ENCODE measurements at places on chromosomes 16 and 17.

DNA sequence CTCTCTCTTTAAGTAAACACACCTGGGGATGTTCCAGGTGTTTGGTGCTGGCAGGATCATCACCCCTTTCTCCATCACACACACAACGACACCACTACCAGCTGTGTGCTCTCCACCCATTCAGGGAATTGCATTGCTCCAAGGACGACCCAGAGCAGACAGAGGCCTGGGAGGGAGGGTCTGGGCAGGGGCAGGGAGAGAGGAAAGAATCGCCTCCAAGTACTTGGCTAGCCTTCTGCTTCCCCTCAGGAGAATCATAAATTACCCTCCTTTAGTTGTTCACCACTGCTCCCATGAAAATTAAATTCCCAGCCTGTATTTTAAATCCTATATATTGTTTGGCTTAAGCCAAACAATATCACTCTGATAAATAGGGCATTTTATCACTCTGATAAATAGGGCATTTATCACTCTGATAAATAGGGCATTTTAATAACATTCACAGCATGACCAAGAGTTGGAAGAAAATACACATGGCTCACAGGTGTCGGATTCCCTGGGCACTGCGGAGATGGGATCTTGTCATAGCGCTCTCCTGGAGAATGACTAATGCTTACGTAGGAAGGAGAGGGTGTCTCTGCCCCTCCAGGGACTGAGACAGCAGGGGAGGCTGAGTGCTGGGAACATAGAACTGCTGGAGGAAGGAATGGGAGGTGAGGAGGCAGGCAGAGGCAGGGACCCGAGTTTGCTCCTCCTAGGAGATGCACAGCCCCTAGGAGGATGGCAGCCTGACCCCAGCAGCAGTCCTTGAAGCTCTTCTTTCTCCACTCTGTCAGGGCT, 673.6 kb downstream of the HS3ST4 start:
- DNase-seq, result no peak

DNA sequence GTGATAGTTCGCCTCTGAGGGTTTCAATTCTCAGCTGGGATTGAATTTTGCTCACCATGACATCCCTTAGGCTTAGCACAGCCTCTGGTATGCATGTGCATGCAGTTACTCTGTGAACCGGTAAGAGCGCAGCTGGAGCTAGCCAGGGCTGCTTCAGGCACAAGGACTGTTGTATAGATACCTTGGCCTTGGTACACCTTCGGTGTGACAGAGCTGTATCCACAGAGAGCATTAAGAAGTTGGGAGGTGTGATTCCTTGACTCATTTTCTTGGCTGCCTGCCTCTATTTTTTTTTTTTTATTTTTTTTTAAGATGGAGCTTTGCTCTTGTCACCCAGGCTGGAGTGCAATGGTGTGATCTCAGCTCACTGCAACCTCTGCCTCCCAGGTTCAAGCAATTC, 2.2 kb upstream of the NUTF2 start:
- DNase-seq, result no peak

DNA sequence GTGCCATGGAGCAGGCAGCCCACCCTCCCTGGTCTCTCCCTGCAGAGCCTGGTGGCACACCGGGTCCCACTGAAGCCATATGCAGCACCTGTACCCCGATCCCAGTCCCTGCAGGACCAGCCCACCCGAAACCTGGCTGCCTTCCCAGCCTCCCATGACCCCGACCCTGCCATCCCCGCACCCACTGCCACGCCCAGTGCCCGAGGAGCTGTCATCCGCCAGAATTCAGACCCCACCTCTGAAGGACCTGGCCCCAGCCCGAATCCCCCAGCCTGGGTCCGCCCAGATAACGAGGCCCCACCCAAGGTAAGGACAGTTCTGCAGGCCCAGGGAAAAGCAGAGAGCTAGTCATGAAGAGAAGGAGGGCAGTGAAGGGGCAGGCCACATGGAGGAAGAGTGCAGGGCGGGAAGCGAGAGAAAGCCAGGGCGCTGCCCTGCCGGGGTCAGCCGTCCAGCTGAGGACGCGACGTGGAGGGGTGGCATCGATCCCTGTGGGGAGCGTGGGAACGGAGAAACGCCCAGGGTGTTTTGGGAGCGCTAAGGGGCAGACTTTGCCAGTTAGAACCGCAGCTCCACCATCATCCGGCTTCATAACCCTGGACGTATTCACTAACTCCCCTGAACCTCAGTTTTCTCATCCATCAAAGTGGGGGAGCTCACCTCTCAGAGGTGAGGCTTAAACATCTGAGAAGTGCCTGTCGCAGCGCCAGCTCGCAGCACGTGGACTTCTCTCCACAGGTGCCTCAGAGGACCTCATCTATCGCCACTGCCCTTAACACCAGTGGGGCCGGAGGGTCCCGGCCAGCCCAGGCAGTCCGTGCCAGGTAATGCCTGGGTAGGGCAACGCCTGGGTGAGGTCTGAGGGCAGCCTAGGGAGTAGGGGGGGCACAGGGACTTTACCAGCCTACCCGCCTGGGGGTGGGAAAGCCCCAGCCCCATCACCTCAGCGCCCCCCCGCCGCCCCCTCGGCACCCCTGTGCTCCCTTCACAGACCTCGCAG, 7.6 kb upstream of the C17orf107 start:
- no peak for DNase-seq

DNA sequence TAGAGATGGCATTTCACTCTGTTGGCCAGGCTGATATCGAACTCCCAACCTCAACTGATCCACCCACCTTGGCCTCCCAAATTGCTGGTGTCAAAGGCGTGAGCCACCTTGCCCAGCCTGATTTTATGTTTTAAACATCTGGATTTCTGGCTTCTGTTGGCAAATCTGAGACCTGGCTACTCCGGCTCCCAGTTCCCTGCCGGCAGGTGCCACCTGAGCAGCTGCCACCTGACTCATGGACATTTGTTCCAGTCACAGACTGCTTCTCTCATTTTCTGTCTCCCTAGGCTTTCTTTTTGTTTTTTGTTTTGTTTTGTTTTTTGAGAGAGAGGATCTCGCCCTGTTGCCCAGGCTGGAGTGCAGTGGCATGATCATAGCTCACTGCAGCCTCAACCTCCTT, 9.6 kb downstream of the PMM2 start:
- DNase-seq, result no peak

- no peak for DNase-seq
Observed at GRCh38 chr17:80287038-80287437, 26.4 kb downstream of the RNF213 start.

GRCh38 chr16:79806757-79807156, 206.2 kb upstream of the MAF start:
- DNase-seq, result no peak

- DNase-seq, result no peak
Observed at GRCh38 chr16:27401768-27402568, at the start of gene IL21R. TSS of gene IL21R (plus strand) at chr16:27402174. CDS start at chr16:27430072, 27,898 bp downstream.

DNA sequence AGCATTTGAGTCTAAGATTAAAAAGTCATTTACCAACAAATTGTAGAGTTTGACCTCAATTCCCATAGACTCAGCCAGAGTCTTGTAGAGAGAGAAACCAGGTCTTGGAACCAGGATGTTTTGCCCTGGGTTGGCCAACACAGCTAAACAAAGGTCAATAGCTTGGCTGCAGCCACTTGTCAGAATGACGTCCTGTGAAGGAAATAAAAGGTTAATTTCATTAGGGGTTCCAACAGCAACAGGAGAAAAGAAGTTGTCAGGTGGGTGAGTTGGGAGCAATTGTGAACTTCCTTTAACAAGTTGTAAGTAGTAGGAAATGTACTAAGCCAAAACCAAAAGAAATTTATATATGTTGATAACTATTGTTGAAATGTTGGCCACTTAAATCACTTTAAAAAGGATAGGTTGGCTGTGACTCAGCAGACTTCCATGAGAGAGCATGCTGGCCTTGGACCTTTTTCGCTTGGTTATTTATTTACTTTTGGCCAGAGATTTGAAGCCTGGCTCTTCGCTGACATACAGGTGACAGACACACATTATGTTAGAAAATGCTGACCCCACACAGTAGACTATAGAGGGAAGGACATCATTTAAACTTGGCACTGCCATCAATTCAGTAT, 4.3 kb downstream of the TAT start:
- DNase-seq, result no peak

DNA sequence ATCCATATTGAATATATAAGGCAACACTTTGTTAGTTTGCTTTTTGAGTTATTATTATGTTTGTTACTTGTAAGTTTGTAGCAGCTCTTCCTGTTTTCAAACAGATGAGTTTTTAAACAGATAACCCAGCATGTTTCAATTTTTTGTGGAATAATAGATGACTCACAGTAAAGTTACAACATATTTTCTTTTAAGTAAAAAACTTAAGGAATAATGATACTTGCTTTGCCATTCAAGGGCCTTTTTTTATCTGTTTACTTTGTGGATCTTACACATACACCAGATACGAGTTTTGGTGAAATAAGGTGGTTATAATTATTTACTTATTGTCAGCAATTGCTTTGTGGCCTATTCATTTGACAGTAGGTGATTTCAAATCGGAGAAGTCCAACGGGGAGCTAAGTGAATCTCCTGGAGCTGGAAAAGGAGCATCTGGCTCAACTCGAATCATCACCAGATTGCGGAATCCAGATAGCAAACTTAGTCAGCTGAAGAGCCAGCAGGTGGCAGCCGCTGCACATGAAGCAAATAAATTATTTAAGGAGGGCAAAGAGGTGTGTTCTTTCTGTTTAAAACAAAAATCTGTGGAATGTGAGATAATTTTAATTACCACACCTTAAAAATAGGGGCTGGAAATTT, 66.3 kb downstream of the BPTF start:
- DNase-seq, result no peak

GRCh38 chr17:76051561-76051960, 20.8 kb downstream of the SRP68 start:
- no peak for DNase-seq

- DNase-seq, result no peak
Observed at GRCh38 chr17:69175625-69176456, 34.1 kb upstream of the ABCA6 start.

- DNase-seq, result peak; percentile 54
Observed at GRCh38 chr16:10080051-10080772, 102.0 kb downstream of the GRIN2A start.

- no peak for DNase-seq
Observed at GRCh38 chr17:52138350-52138749, 20.2 kb downstream of the CA10 start.

GRCh38 chr16:84467256-84467655, 37.2 kb downstream of the MEAK7 start:
- no peak for DNase-seq

DNA sequence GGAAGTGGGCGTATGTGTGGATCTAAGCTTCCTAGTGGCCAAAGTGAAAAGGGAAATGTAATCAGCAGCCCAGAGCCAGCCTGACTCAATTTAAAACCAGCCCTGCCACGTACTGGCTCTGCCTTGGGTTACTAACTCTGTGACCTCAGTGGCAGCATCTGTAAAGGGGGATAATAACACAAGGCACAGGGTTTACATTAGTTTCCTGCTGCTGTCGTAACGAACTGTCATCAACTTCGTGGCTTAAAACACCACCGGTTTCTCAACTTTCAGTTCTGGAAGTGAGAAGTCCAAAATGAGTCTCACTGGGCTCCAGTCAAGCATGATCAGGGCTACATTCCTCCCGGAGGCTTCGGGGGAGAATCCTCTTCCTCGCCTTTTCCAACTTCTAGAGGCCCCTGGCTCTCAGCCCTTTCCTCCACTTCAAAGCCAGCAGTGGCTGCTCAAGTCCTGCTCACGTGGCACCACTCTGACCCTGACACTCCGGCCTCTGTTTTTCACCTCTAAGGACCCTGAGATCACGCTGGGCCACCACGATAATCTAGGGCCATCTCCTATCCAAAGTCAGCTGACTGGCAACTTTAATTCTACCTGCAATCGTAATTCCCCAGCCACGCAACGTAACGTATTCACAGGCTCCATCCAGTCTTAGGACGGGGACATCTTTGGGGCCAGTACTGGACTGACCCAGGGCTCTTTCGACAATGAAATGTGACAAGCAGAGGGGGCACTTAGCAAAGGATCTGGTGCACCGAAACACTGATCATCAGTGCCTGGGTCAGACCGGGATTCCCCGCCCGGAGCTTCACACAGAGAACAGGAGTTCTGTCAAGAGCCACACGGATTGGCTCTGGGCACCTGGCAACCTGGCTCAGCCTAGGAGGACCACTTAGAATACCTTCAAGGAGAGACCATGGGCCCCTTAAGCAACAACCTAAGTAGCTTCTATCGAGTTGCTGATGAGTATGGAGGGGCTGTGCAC, 14.5 kb downstream of the TMC6 start:
- DNase-seq, result no peak

DNA sequence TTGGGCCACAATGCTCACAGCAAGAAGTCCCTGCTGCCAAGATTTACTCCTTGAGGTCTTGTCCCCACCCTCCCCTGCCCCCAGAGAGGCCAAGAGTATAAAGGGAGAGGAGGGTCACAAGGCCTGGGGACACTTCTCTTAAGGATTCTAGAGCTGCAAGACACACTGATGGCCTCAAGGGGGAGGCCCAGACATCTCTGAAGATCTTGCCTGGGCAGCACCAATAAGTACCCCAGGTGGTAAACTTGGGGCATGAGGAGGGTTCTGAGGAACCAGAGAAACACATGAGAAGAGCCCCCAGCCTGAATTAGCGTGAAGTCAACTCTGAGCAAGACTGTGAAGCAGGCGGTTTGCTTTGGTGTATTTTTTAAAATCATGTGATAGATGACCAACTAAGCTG, 26.8 kb upstream of the MTMR4 start:
- no peak for DNase-seq

DNA sequence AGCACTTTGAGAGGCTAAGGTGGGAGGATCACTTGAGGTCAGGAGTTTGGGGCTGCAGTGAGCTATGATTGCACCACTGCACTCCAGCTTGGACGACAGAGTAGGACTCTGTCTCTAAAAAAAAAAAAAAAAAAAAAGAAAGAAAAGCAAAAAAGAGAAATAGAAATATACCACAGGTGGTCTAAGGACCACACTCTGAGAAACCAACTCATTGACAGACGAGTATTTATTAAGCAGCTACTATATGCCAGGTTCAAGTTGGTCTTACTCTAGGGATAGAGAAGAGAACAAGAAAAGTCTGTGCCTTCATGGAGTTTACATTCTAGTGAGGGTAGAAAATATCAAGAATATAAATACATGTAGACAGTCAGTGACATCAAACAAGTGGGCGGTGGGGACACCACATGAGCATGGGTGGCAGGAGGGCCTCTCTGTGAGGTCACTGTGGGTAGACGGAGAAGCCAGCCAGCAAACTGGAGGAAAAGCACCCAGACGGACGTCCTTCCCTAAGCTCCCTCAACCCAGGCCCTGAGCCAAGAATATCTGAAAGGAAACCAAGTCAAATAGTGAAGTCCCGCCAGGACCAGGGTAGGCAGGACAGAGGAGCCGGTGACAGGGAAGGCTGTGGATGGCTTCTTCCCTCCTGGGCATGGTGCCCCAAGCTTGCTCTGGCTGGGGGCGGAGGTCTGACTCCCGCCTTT, 4.7 kb downstream of the CDIPT start:
- DNase-seq, result no peak

DNA sequence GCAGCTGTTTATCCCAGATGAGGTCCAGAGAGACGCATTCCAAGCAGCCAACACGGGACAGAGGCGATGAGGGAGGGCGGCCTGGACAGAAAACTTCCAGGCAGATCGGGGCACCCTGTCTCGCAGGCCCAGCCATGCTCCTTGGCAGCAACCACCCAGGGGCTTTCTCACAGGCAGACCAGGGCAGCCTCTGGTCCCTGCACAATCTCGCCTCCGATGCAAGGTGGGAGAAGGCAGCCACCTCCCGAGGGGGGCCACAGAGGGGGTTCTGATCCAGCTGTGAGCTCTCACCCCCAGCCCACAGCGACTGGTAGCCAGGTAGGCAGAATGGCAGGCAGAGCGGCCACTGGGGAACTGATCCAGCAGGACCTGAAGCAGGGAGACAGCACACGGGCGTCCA, 48.7 kb downstream of the LMF1 start:
- DNase-seq, result no peak

GRCh38 chr17:27616414-27616813, 14.6 kb upstream of the LGALS9 start:
- DNase-seq, result no peak

GRCh38 chr17:50559674-50560184, 786 bp upstream of the CACNA1G start:
- DNase-seq, result no peak
